ENCODE measurements at places on chromosomes 5 and 9.

GRCh38 chr9:33285502-33285901 lies 4.8 kb upstream of the NFX1 start:
- DNase-seq, result no peak

GRCh38 chr5:138685193-138685745 lies 68.0 kb upstream of the CTNNA1 start:
- no peak for DNase-seq

DNA sequence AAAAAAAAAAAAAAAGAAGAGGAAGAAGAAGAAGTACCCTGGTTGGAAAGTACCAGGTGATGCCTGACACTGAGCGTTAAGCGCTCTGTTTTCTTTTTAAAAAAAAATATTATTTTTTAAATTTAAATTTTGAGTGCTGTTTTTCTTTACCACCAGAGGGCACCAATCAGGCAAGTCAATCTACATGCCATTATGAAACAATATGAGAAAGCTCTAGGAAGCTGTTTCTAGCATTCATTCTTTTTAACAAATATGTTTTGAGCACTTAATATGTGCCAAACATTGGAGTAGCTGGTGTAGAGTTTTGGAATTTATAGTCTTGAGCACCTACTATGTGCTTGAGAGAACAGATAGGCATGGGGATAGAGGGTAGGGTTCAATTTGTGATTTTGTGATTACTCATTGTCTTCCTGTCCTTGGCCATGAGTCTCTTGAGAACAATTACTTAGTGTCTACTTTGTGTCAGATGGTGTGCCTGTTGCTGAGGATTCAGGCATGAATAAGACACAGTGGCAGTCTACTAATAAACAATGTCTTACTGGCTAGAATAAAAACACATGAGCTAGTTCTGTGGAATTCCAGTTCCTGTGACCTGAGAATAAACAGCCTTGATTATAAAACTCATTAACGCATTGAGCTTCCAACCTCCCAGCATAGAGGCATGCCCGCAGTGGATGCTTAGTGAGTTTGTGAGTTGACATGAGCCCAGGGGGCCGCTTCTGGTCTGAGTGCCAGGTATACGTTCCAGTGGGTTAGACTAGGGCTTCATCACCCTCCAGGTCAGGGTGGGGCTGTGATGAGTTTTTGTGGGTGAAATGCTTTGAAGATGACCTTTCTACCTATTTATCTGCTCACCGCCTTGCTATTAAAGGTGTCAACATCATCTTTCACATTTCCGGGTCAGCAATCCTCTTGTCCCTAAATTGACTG lies 3.0 kb upstream of the UBE2R2 start:
- DNase-seq, result peak; percentile 86

- DNase-seq, result peak; percentile 49
These were observed 1.0 kb downstream of the SMIM3 start for GRCh38 chr5:150779397-150780186.

DNA sequence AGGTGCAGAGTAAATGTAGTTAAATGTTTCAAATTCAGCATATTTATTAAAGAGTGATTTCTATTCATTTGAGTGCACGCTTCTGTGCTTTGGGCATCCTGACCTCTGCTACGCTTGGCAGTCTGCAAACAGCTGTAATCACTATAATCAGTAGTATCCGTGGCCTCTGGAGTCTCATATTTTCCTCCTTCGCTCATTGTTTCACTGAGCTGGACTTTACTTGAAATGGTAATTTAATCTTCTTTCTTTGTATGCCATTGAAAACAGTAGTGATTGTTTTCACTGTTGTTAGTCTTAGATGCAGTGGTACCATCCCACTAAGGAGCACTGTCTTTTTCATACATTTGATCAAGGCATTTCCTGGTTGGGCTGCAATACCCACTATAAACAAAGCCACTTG lies 43.5 kb upstream of the CAVIN4 start:
- DNase-seq, result no peak

DNA sequence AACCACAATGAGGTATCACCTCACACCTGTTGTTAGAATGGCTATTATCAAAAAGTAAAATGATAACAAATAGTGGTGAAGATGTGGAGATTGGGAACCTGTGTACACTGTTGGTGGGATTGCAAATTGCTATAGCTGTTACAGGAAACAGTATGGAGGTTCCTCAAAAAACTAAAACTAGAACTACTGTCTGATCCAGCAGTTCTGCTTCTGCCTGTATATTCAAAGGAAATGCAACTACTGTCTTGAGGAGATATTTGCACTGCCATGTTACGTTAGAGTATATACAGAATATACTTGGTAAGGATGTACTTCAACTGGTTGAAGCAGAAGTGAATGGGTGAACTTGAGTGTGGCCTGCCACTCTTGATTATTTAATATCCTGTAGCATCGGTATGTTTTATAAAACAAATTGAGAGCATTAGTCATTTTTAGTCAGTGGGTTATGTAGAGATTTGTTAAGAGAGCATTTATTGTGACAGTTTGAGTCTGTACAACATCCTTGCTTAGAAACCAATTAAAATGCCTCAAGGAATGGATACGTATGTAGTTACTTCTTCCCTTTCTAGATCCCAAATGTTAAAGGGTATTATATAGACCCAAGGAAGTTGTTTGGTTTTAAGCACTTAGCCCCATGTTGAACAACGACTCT lies 37.5 kb downstream of the ZCCHC7 start:
- no peak for DNase-seq

GRCh38 chr5:86565197-86565789 lies 52.4 kb upstream of the COX7C start:
- no peak for DNase-seq

GRCh38 chr9:85041466-85042137 lies 372.1 kb downstream of the NTRK2 start:
- DNase-seq, result no peak

DNA sequence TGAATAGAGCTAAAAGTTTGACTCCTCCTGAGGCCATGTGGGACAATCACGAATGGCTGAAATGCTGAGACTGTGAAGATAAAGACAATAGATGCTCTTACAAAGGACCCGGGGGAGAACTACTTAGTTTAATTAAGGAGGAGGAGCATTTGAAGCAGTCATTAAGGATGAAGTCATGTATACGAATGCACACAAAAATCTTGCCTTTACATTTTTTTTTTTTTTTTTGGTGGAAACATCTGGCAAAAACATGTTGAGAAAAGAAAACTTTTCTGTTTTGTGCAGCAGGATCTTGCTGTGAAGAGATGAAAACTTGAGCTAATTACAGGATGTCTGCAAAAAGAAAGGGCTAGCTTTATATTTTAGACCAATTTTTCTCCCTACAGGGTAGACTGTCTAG lies 42.3 kb upstream of the NR3C1 start:
- no peak for DNase-seq

DNA sequence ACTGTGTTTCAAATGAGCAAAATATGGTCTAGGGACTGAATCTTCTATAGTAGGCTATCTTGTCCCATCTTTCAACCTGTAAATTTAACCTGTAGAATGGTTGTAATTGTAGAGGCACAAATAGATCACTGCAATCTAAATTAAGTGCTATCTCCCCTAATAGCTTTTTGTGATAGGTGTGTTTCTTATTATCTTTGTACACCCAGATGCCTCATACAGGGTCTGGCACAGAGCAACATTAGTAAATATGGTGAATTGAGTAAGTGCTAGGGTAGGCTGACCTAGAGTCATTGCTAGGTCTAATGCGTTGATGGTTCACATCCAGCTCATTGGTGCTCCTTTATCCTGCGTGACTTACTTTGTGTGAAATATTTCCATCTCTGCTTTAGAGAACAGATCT lies 100.6 kb downstream of the PBX3 start:
- DNase-seq, result no peak

DNA sequence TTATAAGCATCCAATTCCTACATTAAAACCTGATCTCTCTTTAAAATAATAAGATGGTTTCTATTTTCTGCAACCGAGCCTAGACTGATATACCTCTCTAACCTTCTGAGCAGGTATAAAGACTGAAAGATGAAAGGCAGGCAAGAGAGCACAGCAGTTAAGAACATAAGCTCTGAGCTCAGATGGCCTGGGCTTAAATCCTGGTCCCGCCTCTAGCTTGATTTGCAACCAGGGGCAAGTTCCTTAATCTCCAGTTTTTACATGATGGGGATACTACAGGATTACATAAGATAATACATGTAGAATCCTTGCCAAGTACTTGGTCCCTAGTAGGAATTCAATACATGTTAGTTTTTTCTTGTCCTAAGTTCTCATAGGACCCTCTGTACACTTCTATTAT lies 33.9 kb downstream of the SLC24A2 start:
- DNase-seq, result no peak

- DNase-seq, result no peak
These were observed 36.9 kb upstream of the TBCA start for GRCh38 chr5:77812926-77813589.

DNA sequence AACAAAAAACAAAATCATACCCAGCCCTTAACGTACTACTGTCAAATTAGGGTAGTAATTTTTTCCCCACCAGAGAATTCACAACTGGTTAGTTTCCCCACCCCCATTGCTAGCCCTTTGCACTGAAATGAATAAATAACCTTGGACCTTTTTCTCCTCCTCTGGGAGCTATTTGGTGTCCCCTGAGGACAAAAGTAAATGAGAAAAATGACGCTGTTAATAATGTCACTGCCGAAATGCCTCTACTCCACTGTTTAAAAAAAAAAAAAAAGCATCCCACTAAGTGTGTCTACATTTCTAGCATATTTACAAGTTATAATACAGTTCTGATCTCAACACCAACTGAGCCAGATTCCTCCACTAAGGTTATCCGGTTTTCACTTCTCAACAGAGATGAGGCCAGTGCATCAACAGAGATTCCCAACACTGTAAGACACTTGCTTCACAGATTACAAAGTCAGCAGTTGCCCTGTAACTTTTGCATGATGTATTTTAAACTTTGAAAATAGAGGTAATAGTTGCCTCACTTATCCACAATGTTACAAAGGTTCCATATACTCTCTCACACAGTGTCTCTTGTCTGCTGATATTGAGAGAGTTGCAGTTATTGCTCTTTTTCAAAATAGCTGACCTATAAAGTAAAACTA lies 5.1 kb upstream of the NFIB start:
- DNase-seq, result no peak

GRCh38 chr9:125293134-125293533 lies 31.5 kb downstream of the GAPVD1 start:
- DNase-seq, result no peak

DNA sequence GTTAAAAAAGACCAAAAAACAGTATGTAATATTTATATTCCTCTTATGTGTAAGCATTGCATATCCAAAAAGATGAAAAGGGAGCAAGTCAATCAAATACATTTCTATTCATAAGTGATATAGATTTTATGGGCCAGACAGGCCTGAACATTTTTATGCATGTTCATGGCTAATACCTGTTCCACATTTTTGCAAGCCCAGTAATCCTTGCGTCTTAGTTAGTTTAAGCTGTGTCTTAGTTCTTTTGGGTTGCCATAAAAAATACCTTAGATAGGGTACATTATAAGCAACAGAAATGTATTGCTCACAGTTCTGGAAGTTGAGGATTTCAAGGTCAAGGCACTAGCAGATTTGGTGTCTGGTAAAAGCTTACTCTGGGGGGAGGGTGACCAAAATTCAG lies 342.1 kb downstream of the TAF11L14 start:
- no peak for DNase-seq

DNA sequence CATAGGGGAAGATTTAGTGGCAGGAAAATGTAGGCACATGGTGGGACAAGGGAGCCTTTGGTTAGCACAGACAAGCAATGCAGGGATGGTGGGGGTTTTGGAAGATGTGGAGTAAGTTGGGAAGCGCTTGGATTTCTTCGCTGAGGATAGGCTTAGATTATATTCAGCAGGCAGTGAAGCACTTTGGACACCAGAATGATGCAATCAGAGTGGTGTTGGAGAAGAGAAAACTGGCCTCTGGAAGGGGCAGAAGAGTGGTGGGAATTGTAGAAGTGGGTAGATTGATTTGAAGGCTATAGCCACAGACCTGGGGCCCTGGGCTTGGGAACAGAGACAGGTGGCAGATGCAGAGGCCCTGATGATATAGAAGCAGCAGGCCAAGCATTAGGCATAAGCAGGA lies 28.3 kb downstream of the SLC25A48 start:
- DNase-seq, result no peak

DNA sequence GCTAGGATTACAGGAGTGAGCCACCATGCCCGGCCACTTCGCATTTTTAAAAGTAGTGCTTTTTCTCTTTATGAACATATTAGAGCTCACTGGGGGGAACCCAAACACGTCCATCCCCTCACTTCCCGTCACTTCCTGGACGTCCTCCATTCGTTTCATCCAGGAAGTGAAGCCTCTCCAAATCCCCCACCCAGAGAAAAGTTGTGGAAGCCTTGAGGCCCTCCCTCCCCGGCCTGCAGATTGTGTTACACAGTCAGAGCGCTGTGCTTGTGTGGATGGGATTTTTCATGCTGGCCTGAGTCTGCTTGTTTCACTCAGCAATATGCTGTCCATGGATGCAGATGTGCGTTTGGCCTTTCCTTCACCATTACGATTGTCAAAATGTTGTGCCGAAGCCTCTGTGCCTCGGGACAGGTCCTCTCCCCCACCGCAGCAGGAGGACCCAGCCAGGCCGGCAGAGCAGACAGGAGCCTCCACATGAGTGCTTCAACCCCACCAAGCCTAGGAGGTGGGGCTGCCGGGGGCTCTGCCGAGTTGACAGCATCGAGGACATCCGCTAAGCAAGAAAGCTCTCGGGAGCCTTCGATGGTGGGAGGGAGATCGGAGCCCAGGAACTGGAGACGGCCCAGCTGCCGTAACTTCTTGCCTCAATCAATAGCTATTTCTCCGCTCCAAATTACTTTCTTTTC lies 121.6 kb upstream of the PPP1R26 start:
- no peak for DNase-seq

- DNase-seq, result peak; percentile 87
These were observed 250.0 kb downstream of the NR3C1 start for GRCh38 chr5:143153332-143154119.

DNA sequence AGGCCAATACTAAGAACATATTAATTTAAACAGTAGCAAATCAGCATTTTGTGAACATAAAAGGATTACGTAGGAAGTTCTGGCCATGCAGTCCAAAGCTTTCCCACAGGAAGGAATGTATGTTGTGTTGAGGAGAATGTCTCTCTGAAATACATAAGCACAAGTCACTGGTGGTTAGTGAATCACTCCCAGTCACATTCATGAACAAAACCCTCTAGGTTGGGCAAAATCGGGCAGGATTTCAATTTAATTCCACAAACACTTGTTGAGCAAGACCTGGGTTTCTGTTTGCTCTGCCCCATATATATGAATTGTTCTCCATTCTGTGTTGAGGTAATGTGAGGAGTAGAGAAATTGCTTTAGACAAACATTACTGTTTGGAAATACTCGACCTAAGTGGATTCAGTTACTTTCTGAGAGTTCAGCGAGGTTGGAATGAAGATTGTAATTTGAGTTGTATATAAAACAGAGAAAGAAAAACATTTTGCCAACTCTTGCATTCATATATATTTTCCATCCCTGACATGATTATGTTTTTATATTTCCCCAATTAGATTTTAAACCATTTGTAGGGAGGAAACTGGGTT lies 127.6 kb upstream of the RPS23 start:
- peak; percentile 98 for DNase-seq

GRCh38 chr5:127988146-127988760 lies 95.3 kb upstream of the SLC12A2 start:
- DNase-seq, result peak; percentile 86

- DNase-seq, result peak; percentile 94
These were observed 164.2 kb downstream of the AUH start for GRCh38 chr9:91197232-91198181.

Data from adipocyte (in vitro differentiated cells).